ENCODE measurements at places on chromosomes 7 and 10. TPM values are rescaled to one million over a fixed set of nuclear protein-coding genes. Genes with fewer than 3 reads are reported as not detected.

- no peak for DNase-seq
Observed at GRCh38 chr7:6831018-6831725, 5.1 kb upstream of the CCZ1B start.

- DNase-seq: no peak
Observed at GRCh38 chr7:2934984-2935740, 91.1 kb upstream of the GNA12 start.

DNA sequence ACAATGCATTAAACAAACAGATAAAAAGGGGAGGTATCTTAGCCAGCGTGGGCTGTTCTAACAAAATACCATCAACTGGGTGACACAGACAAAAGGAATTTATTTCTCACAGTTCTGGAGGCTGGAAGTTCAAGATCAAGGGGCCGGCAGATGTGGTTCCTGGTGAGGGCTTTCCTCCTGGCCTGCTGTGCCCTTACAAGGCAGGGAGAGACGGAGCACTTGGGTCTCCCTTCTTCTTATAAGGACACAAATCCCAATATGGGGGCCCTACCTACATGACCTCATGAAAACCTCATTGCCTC is 281.6 kb upstream of the KLF14 start:
- DNase-seq: no peak

GRCh38 chr10:123715546-123715945 is 49.4 kb downstream of the GPR26 start:
- no peak for DNase-seq

DNA sequence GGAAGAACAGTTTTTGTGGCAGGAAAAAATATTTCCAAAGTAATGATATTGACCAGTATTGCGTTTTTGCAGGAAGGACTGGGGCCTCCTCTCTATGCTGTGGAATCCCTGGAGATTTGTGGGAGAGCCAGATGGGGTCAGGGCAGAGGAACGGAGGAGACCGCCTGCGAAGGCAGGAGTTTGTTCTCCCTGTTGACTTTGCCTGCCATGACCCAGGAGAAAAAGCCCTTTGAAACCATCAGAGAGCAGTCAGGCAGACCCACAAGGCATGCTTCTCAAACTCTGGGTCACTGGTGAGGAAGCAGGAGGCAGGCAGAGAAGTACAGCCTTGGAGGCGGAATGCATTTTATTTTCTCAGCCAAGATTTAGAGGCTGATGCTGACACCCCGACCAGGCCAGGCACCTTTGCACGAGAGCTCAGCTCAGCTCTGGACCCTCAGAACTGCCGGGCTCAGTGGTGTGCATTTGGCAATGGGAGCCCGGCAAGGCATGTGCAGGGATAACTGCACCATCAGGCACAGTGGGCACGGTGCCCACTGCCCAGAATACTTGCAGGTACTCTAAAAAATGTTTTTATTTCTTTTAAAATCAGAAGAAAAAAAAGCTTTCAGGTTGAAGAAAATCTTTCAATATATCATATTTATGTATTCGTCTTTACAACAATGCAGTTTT is 410.4 kb downstream of the RPS24 start:
- DNase-seq: no peak

GRCh38 chr7:129746857-129747529 is 135.5 kb downstream of the NRF1 start:
- no peak for DNase-seq

The SFRP5 gene
- 1.6 TPM for total RNA-seq

- no peak for DNase-seq
Observed at GRCh38 chr10:82827901-82828300, 952.9 kb downstream of the NRG3 start.

DNA sequence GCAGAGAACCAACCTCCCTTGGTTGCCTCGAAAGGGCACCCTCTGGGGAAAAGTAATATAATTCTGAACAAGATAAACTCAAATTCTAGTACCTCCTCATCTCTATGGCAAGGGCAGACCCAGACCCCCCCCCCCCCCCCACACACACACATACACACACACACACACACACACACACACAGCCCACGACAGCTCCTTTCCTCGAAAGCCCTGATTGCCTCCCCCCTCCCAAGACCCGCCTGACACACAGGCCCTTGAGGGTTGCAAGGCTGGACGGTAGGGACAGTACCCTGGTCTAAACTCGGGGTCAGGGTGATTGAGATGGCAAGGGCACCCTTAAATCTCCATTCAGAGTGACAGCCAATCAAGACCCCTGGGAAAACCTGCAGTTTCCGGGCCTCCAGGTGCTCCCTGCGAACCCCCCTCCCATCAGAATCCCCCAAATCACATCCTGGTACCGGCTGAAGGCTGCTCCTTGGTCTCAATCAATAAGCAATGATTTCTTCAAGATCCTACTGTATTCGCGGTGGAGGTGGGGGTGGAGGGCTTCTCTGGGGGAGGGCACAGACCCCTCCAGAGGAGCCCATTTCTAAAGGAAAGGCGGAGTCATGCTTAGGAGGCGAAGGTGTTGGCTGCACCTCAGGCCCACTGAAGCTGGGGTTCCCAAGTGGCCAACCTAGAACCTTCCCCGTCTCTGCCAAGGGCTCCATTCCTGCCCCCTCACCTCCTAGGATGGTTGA is 100.7 kb downstream of the HIP1 start:
- no peak for DNase-seq

The HERC4 gene
- 72.6 TPM for total RNA-seq

DNA sequence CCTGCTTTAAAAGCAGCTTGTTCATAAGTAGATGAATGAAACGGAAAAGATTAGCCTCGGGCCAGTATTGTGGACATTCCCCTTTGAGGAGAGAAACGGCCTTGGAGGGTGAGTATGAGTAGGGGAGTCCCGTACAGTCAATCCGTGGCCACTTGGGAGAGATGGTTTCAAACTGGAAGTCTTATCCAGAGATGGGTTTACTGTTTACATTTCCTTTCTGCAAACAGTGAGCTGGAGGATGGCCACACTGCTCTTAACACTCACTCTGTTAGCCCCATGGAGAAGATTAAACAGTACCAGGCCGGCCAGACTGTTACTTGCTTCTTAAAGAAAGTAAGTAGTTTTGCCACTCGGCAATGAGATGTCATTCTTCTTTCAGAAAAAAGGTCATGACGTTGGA is 20.3 kb downstream of the CALHM2 start:
- DNase-seq: no peak

DNA sequence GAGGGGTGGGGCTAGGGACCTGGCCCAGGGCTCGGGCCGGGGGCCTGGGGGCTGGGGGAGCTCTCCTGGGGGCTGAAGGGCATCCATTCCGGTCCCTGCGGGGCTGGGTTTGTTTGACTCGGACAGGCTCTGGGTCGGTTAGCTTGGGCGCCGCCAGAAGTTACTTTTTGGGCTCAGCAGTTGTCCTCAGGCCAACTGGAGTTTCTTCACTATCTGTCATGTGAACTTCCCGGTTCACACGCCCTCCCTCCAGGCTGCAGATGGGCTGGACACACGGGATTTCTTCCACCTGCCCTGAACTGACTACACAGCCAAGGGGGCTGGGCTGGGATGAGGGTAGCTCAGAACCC is 3.8 kb downstream of the SLC4A2 start:
- no peak for DNase-seq

GRCh38 chr10:35372329-35372728 is 36.0 kb downstream of the CCNY start:
- DNase-seq: no peak

DNA sequence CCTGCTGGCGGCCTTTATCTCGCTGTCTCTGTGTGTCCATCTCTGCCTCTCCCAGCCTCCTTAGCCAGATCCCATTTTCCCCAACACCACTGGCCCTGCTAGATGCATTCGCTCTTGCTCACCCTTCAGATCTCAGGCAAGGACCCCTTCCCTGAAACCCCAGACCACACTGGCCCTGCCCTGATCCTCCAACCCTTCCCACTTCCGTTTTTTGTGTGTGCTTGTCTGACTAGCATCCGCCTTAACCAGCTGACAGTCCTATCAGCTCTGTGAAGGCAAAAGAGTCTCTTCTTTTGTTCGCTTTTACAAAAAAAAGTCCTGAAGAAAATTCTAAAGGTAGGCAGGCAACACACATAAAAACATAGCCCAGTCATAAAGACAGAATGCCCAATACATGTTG is 28.7 kb downstream of the CHST15 start:
- DNase-seq: no peak

- DNase-seq: no peak
Observed at GRCh38 chr7:12907774-12908173, 220.3 kb downstream of the ARL4A start.

The SYT15B gene
- total RNA-seq: not detected

The PWWP2B gene
- 9.4 TPM for total RNA-seq

DNA sequence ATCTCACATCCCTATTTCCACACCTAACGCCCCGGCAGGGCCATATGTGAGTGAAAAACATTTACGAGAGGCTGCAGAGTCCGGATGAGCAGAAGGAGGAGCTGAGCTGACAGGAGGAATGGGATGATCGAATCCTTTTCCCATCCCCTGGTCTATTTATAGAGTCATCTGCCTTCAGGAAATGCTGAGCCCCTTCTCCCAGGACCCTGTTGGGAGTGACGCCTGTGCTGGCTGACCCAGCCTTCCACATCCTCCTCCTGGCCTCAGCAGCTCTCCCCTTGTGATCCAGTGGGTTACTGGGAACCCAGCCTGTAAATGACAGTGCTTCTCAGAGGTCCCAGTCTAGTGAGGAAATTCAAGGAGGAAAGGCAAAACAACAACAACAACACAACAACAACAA is 16.6 kb downstream of the DENND2A start:
- no peak for DNase-seq

DNA sequence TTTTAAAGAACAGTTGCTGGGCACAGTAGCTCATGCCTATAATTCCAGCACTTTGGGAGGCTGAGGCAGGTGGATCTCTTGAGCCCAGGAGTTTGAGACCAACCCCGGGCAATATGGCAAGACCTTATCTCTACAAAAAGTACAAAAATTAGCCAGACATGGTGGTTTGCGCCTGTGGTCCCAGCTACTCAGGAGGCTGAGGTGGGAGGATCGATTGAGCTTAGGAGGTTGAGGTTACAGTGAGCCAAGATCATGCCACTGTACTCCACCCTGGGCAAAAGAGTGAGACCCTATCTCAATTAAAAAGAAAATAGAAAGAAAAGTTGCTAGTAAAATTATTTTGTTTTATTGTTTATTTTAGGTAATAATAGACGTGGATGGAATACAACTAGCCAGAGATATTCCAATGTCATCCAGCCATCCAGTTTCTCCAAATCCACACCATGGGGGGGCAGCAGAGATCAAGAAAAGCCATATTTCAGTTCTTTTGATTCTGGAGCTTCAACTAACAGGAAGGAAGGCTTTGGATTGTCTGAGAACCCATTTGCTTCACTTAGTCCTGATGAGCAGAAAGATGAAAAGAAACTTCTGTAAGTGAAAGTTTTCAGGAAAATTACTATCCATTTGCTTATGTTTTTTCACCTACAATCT is 3.0 kb downstream of the NUP42 start:
- DNase-seq: peak; percentile 52

The AQP1 gene
- total RNA-seq: 0.82 TPM

DNA sequence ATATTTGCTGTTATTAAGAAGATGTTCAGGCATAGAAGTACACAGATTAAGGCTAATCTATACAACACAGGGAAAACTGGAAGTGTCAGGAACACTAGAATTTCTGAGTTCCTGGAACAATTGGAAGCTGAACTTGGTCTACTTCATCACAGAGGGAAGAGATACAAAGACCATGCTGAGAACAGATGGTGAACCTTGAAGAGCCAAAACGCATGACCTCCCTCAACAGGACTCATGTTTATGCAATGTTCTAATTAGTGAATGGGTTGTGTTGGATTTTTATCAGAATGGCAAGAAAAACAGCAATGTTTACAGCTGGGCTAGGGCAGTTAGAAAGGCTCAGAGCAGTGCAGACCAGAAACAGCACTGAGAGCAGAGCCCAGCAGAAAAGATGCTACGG is 94.9 kb downstream of the SFMBT2 start:
- DNase-seq: no peak

The MCMBP gene
- total RNA-seq: 57.9 TPM

GRCh38 chr10:50367732-50368131 is 116.4 kb upstream of the ASAH2 start:
- no peak for DNase-seq

The MLXIPL gene
- total RNA-seq: not detected

DNA sequence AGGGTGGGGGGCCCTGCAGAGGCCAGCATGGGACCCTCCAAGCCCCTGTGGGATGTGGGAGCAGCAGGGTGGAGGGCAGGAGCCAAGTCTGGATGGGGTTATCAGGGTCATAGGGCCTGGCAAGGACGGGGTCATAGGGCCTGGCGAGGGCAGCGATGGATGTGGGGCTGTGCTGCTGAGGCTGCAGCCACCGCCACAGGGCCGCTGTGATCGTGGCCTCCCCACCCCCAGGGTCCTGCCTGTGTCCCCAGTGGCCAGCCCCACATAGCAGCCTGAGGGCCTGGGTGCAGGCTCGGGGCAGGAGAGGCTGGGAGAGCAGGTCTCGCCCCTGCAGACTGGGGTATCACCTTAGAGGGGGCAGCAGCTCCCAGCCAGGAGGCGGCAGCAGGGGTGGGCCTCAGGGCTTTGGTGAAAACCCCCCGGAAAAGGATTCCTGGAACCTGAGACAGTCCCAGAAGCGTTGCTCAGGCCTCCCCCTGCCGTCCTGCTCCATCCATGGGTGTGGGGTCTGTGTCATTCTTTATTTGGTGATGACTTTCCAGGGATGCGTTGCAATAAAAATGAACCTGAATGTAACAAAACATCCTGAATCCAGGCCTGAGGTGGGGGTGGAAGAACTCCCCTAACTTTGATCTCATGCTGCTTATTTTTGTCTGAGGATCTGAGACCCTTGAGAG is 107.3 kb upstream of the SHH start:
- no peak for DNase-seq

DNA sequence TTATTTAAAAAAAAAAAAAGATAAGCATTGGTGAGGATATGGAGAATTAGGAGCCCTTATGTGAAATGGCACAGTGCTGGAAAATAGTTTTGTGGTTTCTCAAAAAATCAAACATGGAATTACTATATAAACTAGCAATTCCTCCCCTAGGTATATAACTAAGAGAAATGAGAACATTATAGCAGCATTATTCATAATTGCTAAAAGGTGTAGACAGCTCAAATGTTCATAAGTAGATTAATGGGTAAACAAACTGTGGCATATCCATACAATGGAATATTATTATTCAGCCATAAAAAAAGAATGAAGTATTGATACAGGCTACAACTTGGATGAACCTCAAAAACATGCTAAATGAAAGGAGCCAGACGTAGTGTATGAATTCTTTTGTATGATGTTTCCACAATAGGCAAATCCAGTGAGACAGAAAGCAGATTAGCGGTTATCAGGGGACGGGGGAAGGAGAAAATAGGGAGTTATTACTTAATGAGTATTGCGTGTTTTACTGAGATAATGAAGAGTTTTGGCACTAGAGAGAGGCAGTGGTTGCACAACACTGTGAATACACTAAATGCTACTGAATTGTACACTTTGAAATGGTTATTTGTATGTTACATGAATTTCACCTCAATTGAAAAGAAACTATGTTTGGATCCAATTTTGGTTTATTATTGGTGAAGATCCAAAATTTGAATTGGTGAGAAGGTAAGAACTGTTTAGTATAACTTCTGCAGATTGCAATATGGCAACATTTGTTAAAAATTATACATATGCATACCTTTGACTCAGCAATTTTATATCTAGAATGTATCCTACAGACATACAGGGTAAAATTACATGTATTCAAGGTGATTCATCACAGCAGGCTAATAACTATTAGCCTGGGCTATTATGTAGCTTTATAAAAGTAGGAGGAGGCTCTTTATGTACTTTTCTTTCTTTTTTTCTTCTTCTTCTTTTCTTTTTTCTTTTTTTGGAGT is 69.7 kb downstream of the VCL start:
- no peak for DNase-seq

The FRMD4A gene
- total RNA-seq: 69.7 TPM

- DNase-seq: no peak
Observed at GRCh38 chr10:16117305-16117695, 257.0 kb upstream of the MINDY3 start.
